CMK (cell line): ENCODE measurements at places on chromosomes 5 and 9.
A peak's percentile ranks its signal among the peaks of the same experiment; 100 is the strongest.

- DNase-seq: no peak
These were observed 35.4 kb downstream of the RIGI start for GRCh38 chr9:32490601-32491000.

GRCh38 chr5:56569076-56569475 is 246.3 kb upstream of the MAP3K1 start:
- no peak for DNase-seq

- DNase-seq: no peak
These were observed 84.0 kb downstream of the WNK2 start for GRCh38 chr9:93267681-93268505.

GRCh38 chr9:124041817-124042116 is 30.2 kb downstream of the LHX2 start:
- no peak for DNase-seq

DNA sequence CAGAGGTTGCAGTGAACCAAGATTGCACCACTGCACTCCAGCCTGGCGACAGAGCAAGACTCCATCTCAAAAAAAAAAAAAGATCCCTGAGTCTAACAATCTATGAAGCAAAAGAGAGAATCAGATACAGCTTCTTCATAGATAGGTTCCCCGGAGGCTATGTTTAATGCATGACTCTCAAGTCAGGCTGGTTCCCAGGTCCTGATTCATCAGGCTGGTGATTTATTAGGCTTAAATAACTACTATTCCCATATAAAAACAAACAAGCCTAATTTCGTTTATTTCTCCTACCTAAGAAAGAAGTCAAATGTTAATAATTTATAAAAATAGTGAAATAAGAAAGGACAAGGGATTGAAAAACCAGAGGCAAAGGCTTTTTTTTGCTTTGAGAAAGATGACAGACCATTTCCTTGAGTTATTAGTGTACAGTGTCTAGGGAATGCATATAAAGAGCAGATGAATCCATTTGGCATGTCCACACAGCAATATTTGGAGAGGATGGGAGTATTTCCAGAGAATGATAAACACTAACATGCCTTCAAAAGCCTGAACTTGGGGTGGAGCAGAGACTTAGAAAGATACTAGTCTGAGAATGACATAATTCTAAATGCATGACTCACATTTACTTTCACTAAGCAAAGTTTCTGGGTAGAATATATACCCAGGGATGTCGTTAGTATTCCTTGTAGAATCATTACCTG is 115.3 kb downstream of the NREP start:
- no peak for DNase-seq

GRCh38 chr5:126917918-126918614 is 112.3 kb downstream of the MARCHF3 start:
- no peak for DNase-seq

DNA sequence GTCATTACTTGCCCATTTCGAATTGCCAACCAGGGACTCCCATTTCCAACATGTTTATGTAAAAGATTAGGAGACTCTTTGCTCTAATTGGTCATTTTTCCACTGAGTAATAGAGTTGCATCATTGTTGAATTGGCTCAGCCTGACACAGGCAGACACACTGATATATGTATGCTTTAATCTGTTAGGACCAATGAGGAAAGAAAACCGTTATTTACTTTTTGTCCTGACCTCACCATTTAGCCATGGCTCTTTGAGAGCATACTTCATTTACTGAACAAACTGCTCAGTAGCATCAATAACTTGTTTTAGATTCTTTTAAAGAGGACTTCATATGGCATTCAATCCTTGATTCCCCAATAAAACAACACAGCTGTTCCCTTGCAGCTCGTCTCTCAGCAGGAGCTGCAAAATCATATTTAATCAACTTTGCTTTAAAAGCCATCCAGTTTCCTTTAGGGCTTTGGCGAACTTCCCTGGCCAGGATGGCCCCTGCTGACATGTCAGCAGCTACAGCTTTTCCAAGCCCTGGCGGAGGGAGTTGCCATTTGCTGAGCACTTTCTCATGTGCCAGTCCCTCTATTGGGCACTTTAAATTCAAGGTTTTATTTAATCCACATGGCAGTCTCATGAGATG is 251.5 kb upstream of the TNC start:
- no peak for DNase-seq

DNA sequence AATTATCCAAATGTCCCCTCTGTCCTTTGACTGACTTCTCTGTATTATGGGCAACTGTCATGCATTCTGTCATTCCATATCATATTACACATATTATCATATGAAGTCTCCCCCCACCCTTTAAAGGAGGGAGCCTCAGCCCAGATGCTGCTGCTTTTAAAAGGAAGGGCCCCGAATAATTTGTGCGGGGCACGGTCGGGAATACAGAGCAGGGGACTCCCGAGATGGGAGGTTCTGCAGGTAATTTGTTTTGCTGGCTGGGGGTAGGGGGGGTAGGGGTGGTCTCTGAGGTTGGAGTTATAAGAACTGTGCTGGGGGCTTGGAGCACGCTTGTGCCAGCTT is 10.1 kb upstream of the LHX2 start:
- DNase-seq: no peak

DNA sequence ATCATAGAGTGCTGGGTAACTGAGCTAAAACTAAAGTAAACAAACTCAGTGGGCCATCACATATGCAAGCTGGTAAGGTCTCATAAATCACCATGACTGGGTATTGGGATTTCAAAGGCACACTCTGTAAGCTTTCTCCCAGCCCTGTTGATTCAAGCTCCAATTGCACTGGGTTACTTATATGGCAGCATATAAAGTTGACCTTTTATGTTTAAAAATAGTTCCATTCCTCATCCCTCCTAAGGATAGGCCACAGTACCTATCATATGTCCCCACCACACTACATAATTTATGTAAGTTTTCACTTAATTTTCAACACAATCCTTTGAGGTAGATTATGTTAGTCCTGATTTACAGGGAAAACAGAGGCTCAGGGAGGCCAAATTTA is 438.4 kb downstream of the RAB3C start:
- no peak for DNase-seq

- no peak for DNase-seq
These were observed 154.1 kb upstream of the TAS2R1 start for GRCh38 chr5:9784231-9784630.

GRCh38 chr9:35481347-35481975 is 8.4 kb upstream of the RUSC2 start:
- DNase-seq: no peak

DNA sequence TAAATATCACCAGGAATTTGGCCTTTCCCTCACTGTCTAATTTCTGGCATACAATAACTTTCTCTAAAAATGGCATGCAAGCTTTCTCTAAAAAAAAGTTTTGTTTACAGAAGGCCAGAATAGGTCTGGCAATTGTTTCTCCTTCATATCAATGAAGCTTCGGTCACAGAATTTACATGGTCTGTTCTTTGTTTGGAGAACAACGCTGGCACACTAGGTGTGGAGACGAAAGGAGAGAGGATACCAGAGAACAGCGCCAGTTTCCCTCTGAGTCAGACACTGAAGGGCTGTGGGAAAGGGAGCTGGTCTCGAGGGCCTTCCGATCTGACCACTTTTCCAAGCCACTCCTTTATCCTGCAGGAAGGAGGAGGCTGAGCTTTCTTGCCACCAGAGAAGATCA is 60.1 kb upstream of the ITGA1 start:
- DNase-seq: no peak

GRCh38 chr9:118569148-118569547 is 800.1 kb downstream of the BRINP1 start:
- DNase-seq: no peak

- peak; percentile 17 for DNase-seq
These were observed 116.0 kb upstream of the LMX1B start for GRCh38 chr9:126497660-126498275.
